ENCODE measurements at places on chromosomes 5 and 9.

DNA sequence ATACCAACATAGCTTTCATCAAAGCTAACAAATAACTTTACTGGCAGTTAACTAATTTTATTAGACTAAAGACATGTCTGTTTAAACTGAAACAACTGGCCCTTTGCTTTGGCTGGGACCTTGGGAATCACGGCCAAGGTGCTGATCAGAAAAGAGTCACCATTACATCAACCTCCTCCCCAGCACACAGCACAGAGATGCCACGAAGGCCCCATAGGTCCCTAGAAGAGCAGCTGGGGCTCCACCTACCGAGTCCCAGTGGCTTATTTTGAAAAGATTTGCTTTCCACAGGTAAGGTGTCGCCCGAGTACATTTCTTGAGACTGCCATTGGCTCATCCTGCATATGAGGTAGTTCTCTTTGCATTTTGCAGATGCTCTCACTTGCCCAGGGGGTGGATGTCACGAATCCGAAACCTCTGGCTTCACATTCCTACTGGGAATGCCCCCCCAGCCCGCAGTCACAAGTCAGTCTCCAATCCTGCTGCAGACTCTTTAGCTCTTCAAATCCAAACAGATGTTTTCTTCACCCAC, 18.8 kb upstream of the HSD17B3 start:
- no peak for DNase-seq

GRCh38 chr5:92979716-92980115, 601.3 kb downstream of the NR2F1-AS1 start:
- no peak for DNase-seq

DNA sequence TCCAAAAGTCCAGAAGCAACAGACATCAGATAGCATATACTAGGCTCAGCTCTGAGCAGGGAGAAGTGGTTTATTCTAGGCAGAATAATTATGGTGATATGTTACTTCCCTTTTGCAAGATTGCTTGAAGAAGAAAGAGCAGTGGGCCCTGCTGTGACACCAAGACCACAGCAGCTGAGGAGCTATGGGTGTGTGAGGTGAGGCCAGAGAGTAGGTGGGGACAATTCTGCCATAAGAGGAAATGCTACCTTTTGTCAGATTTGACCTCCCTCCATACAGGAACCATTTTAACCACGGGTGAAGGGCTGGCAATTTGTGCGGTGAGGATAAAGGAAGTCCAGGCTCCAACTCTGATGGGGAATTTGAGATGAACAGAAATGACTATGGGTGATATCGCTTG, 51.3 kb downstream of the TNFSF15 start:
- DNase-seq = no peak

DNA sequence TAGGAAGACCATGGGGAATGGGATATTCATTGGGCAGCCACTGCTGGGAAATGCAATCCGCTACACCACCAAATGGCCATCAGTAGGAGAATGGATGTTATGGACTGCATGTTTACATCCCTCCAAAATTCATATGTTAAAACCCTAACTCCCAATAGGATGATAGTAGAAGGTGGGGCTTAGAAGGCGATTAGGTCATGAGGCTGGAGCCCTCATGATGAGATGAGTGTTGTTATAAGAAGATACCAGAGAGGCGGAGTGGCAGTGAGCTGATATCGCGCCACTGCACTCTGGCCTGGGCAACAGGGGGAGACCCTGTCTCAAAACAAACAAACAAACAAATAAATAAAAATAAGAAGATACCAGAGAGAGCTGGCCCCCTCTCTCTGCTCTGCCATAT, 16.1 kb upstream of the GTF3C5 start:
- no peak for DNase-seq

- DNase-seq = no peak
These were observed 87.6 kb downstream of the MAMDC2 start for GRCh38 chr9:70131296-70131695.

GRCh38 chr5:3099526-3099925, 348.0 kb upstream of the IRX2 start:
- no peak for DNase-seq

DNA sequence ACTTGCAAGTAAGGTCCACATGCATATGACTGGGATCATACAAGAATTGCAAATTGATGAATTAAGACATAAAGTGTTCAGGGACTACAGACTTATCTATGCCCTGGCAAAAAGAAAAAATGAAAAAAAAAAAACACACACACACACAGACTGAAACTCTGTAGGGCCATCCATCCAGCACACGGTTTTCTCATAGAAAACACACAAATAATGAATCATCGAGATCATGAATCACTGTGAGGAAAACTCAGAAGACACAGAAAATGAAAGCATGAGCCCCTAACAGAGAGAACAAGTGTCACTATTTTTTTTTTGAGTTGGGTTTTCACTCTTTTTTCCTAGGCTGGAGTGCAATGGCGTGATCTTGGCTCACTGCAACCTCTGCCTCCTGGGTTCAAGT, 185.2 kb downstream of the IRX2 start:
- DNase-seq = no peak
